ENCODE measurements at places on chromosomes 16 and 17.

DNA sequence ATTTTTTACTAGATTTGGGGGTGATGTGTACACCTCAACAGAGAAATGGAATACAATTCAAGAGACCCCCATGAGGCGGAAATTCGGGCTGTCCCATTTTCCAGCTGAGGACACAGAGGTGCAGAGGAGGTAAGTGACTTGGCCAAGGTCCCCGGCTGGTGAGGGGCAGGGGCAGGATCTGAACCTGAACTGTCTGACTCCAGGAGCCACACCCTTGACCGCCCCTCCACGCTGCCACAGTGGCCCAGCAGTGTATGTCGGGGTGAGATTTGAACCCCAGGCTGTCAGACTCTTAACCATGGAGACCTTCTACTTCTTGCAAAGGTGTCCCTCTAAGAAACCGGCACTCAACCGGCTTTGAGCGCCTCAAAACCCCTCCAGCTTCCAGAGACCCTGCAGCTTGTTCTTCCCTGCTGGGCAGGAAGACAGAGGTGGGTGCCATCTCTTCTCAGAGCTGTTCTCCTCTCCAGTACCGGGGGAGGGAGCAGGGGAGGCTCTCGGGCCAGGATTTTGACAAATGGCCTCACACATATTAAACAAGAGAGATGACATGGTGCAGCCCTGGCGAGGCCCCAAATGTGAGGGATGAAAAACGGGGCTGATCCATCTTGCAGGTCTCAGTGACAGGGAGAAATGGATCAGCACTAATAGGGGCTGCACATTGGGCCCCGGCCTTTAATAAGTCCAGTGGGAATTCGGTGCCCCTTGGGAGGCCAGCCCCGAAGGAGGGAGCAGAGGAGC, 222.3 kb downstream of the GSG1L start:
- DNase-seq: no peak

- DNase-seq: peak; percentile 9
These were observed 14.2 kb downstream of the TRPV3 start for GRCh38 chr17:3543453-3543852.

DNA sequence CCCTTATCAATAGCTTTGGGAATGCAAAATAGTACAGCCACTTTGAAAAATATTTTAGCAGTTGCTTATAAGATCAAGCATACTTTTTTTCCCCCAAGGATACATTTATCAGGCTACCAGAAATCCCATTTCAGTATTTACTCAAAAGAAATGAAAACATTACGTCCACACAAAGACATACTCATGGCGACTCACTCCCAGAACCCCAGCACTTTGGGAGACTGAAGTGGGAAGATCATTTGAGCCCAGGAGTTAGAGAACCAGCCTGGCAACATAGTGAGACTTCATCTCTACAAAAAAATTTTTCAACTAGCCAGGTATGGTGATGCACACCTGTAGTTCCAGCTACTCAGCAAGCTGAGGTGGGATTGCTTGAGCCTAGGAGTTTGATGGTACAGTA, 5.9 kb downstream of the SKA2 start:
- DNase-seq: no peak

DNA sequence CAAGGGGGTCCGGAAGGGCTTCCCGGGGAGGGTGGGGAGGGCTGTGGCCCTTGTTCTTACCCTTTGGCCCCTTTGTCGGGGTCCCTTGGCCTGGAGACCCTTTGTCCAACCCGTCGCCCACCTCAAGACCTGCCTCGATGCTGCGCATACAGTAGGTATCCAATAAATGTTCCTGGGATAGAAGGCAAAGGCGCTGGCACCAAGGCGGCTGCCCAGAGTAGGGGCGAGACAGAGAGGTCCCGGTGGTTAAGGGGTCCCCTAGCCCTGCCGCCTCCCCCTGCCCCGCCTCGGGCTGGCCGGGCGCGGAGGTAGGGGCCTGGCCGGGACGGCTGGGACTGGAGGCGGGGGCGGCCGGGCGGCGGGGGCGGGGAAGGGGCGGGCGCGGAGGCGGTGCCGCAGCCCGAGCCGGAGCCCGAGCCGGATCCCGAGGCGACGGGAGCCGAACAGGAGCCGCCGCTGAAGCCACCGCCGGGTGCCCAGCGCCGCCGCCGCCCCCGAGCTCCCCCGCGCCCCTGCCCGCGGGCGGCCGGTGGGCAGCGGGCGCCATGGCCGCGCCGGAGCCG, at the start of gene NHERF2:
NHERF2 (plus strand) TSS at position 442 of the 563 bp plus-strand sequence; CDS start at position 546, 104 bp downstream.
- DNase-seq: peak; percentile 29

DNA sequence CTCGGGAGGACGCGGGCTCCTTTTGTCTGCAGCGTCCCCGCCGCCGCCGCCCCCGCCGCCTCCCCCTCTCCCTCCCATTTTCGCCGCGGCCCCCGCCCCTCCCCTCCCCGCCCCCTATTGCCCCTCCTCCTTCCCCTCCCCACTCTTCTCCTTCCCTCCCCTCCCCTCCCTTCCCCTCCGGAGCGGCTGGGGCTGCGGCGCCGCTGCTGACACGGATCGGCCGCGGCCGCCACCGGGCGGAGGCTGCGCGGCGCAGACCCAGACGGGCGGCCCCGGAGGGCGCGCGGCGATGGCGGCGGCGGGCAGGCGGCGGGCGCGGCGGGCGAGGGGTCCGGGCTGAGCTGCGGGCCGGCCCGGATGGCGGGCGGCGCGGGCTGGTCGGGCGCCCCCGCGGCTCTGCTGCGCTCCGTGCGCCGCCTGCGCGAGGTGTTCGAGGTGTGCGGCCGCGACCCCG, at the start of gene RAB11FIP4:
RAB11FIP4 (plus strand) TSS at position 180 of the 454 bp plus-strand sequence; CDS start at position 358, 178 bp downstream.
- no peak for DNase-seq

DNA sequence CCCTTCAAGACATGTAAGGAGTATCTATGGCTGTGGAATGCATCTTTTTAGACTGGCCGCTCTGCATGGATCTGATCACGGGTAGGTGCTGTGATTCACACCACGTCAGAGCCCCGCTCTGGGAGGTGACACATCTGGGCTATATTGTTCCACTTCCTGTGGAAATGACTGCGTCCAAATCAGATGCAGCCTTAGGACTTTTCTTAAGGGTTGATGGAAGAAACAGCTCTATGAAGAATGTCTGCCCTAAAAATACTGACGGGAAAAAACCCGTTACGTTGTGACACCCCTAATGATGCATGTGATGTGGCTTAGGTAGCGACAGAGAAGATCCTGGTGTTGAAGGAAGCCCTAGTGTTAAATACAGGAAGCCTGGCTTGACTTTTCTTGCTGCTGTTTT, 12.2 kb downstream of the BANP start:
- DNase-seq: peak; percentile 72

DNA sequence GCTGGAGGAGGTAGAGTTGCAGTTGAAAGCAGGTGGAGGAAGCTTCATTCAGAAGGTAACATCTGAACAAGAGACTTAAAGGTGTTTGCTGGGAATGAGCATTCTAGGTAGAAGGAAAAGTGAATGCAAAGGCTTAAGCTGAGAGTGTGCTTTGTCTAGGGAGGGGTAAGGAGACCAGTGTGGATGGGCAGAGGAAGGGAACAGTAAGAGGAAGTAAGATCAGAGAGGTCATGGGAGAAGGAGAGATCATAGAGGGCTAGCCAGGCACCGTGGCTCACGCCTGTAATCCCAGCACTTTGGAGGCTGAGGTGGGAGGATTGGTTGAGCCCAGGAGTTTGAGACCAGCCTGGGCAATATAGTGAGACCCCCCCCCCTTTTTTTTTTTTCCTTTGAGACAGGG, 3.3 kb downstream of the STX4 start:
- no peak for DNase-seq

DNA sequence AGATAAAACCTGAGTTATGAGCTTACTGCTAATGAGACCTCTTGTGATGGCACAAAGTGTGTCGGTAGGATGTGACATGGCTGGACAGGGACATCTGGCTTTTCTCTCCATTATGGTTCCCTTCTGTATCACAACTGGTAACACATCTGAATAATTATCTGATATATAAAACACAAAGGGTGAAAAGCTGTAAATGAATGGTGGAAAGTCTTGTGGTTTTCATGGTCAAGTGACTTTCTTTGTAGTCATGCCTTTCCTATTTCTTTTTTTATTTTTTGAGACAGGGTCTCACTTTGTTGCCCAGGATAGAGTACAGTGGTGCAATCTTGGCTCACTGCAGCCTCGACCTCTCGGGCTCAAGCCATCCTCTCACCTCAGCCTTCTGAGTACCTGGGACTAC, 35.3 kb upstream of the ZFHX3 start:
- no peak for DNase-seq

- DNase-seq: no peak
These were observed 52.5 kb downstream of the WSB1 start for GRCh38 chr17:27346228-27346899.

GRCh38 chr16:1526608-1527555, 6.6 kb upstream of the TMEM204 start:
- peak; percentile 50 for DNase-seq

- DNase-seq: no peak
These were observed 8.2 kb downstream of the UBE2O start for GRCh38 chr17:76444518-76445311.

GRCh38 chr16:72286936-72287620, 115.1 kb upstream of the PMFBP1 start:
- DNase-seq: no peak

GRCh38 chr17:19747829-19748806, at the start of gene ALDH3A1:
Gene ALDH3A1, minus strand, starts transcription at chr17:19748298. Its CDS starts 3,169 bp downstream, at chr17:19745129.
- no peak for DNase-seq

DNA sequence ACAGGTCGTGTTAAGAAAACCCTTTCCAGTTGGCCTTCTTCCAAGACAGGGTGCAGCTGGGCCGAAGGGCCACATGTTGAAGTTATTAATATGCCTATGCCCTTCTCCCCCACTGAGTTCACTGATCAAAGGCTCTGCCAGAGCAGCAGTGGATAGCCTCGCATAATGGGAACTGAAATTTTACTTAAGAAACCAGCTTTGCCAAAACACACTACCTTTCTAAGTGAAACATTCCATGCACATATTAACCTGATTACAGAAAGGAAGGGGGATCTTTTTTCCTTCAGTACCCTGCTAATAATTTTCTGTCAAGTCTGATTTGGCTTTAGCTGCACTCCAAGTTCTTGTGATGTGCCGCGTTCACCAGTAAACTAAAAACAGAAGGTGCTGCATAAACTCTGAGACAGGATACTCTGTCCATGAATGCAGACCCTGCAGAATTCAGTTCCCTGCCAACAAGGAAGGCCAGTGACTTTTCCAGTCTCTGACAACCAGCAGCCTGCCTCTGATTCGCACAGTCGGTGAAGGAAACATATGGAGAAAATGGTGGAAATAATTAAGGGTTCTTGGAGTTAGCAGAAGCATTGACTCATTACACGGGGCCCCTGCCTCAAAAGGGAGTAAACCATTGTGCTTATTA, 283.8 kb downstream of the ZFHX3 start:
- DNase-seq: no peak

DNA sequence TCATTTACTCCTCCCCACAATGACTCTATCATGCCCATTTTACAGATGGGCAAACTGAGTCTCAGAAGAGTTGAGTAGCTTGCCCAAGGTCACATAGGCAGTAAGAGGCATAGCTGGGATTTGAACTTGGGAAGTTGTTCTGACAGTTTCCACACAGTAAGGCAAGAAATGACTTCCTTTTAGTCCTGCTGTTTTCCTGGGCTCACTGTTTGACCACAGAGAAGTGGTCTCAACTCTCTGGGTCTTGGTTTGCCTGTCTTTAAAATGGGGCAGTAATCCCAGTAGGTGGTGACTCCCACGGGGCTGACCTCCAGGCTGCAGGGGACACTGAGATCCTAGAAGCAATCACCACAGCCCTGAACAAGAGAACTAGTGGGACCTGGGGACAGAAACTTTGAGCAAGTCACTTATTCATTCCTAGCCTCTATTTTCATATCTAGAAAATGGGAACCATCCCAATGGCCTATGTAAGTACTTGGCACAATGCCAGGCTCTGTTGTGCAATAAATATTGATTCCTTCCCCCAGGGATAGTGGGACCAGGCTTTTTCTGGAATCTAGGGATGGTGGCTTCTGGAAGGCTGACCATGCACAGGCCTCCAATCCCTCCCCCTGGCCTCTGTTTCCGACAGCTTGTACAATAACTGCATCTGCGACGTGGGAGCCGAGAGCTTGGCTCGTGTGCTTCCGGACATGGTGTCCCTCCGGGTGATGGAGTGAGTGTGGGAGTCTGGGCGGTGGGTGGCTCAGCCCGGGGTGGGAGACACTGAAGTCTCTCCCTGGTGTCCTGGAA, 20.5 kb downstream of the DEXI start:
- DNase-seq: no peak

GRCh38 chr16:53465606-53466280, 31.5 kb downstream of the RBL2 start:
- DNase-seq: no peak

GRCh38 chr16:58556678-58557077, 41.4 kb downstream of the SETD6 start:
- no peak for DNase-seq

GRCh38 chr17:13750816-13751793, 149.4 kb upstream of the HS3ST3A1 start:
- no peak for DNase-seq

GRCh38 chr17:32962320-32962711, 29.3 kb upstream of the SPACA3 start:
- DNase-seq: no peak

GRCh38 chr16:28146536-28146935, 65.2 kb downstream of the XPO6 start:
- no peak for DNase-seq

GRCh38 chr17:40730970-40731369, 24.2 kb downstream of the KRT25 start:
- no peak for DNase-seq

DNA sequence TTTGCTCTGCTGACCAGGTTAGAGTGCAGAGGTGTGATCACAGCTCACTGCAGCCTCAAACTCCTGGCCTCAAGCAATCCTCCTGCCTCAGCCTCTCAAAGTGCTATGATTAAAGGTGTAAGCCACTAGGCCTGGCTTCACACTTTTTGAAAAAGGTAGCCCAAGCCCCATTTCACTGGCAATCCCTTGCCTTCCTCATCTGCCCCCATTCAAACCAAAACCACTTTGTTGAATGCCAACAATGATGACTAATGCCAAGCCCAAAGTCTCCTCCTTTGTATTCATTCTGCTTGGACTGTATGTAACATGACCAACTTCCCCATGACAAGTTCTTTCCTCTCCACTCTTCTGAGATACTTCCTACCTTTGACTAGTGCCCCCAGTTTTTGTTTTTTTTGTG, 33.1 kb downstream of the N4BP1 start:
- no peak for DNase-seq

- no peak for DNase-seq
These were observed 14.4 kb downstream of the CTRL start for GRCh38 chr16:67917140-67917851.

DNA sequence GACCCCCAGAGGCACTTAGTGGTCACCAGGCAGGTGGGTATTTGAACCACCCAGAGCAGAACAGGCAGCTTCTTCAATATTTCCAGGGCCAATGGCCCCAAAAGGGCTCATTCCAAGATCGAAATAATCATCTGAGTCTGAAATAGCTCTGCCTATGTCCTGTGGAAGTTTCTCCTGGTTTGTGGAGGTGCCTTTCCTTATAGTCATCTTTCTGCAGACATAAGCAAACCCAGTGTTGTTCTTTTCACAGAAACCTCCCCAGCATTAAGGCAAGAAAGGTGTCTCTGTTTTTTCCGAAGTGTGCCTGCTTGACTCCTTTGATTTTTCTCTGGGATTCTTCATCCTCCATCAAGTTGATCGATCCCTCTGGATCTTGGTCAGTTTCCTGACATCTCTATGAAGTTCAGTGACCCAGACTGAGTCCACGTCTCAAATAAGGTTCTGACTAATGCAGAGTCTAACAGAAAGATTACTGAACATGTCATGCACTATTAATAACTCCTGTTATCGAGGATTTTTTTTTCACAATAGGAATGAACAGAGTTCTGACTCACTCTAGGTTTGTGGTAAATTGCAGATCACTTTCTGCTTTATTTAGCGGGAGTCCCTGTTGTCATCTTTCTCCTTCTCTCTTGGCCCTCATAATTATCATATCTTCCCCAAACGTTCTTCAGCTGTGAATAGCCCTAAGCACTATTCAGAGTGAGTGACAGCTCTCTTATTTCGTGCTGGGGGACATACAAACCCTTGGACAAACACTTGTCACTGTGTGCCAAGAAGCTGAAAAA, 1.5 kb downstream of the LRRC3C start:
- DNase-seq: no peak
